ENCODE measurements at places on chromosomes 11 and 22. TPM values are rescaled to one million over a fixed set of nuclear protein-coding genes. Genes with fewer than 3 reads are reported as not detected.

GRCh38 chr11:7543302-7543701 lies 29.5 kb downstream of the PPFIBP2 start:
- peaks cover 4% of the 10 kb centered on the region for H3K36me3 ChIP-seq
- no peak overlapping the region for H3K4me3 ChIP-seq

GRCh38 chr11:7559398-7560283 lies 45.8 kb downstream of the PPFIBP2 start:
- H3K27me3 ChIP-seq, result no peaks in the 10 kb centered on the region
- peaks cover under 1% of the 10 kb centered on the region for H3K4me1 ChIP-seq
- no peak overlapping the region for H3K4me3 ChIP-seq
- no peak overlapping the region for H3K27ac ChIP-seq
- no peak for DNase-seq

GRCh38 chr11:107732689-107733051 lies 20.8 kb upstream of the SLN start:
- no peak overlapping the region for H3K4me3 ChIP-seq
- no peaks in the 10 kb centered on the region for H3K4me1 ChIP-seq
- H3K36me3 ChIP-seq, result no peaks in the 10 kb centered on the region
- no peak for DNase-seq

DNA sequence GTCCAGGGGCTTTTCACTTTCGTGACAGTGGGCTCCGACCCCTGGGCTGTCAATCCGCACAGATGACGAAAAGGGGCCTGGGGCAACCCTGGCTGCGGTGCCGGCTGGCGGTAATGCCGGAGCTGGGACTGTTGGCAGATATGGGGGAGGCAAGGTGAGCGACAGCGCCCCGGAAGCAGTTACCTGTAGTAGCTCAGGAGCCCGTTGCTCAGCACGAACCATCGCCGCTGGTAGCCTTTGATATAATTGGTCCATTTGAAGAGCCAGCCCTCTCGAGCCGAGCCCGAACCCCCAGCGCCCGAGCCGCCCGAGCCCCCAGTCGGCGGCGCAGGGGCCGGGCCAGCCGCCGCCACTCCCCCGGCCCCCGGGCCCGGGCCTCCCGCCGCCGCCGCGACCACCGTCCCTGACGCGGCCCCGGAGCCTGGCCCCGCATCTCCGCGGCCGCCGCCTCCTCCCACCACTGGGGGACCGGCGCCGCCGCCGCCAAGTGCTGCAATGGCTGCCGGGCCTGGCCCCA lies 396 bp downstream of the OSBP start:
- DNase-seq, result peak; percentile 67
- no peaks in the 10 kb centered on the region for H3K27me3 ChIP-seq
- H3K27ac ChIP-seq, result peak overlapping the region; percentile 92
- peaks cover 6% of the 10 kb centered on the region for H3K4me1 ChIP-seq
- no peaks in the 10 kb centered on the region for H3K36me3 ChIP-seq
- H3K4me3 ChIP-seq, result peak overlapping the region; percentile 97

Gene CCDC81
- 1.1 TPM for total RNA-seq
